ENCODE measurements at places on chromosomes 2 and 18.

- no peak for DNase-seq
These were observed 142.7 kb downstream of the ACKR3 start for GRCh38 chr2:236712304-236712703.

- no peak for DNase-seq
These were observed 211.3 kb downstream of the LOXHD1 start for GRCh38 chr18:46445522-46446313.

DNA sequence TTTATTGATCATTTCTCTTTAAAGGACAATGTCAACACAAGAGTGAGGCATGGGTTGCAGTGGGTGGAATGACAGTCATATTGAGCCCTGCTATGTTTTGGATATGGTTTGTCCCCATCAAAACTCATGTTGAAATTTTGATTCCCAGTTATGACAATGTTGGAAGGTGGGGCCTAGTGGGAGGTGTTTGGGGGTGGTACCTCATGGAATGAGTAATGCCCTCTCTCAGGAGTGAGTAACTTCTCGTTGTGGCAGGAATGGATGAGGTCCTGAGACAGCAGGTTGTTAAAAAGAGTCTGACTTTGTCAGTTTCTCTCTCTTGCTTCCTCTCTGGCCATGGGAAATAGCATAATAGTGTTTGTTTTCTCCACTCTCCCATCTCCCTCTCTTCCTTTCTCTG lies 345.3 kb downstream of the DCC start:
- no peak for DNase-seq

DNA sequence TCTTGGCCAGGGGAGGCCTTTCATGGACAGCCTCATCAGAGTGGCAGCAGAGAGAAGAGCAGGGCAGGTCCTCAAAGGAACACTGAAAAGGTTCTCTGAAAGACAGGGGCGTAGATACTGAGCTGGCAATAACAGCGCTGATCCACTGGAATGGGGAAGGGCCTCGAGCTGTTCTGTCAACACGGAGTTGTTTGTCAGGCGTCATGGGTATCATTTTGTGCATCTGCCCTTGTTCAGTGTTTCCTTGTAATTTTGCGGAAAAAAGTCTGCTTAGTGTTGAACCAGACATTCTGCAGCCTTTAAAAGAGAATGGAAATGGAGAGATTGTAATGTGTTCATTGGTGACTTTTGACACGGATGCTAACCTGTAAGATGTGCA lies 21.5 kb downstream of the AGAP1 start:
- no peak for DNase-seq

DNA sequence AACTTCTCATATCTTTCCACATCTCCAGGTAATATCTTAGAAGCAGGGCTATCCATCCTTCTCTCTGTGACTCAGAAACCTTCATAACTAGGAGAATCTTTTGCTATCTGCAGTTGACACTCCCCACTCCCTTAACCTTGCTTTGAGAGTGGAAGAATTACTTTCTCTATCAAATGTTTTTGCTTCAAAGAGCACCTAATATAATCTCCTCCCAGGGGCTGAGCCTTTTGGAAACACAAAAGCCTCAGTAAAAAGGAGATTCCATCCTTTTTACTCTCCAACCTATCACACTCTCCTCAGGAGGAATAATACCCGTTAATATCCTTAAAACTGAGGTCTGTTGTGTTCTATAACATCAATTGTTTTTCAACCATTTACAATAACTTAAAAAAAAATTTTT lies 94.9 kb upstream of the DNAJC10 start:
- DNase-seq = no peak

DNA sequence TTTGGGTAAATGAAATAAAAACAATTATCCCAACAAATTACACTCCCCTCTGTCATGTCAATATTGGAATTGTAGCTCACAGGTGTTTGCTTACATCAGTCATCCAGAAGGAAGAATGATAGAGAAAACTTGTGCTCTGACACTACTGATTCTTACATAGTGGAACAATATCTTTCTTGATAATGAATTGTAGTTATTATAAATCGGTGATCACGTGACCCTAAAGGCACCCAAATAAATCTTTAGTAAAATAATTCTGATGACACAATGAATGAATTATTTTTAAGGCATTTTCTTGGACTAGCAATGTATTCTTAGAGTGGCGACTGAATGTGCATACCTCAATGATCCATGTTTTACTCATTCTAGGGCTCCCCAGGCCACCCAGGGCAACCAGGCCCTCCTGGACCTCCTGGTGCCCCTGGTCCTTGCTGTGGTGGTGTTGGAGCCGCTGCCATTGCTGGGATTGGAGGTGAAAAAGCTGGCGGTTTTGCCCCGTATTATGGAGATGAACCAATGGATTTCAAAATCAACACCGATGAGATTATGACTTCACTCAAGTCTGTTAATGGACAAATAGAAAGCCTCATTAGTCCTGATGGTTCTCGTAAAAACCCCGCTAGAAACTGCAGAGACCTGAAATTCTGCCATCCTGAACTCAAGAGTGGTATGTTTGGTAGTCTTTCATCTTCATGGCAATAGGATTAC lies 34.5 kb downstream of the COL3A1 start:
- no peak for DNase-seq

- no peak for DNase-seq
These were observed 261.1 kb downstream of the ANAPC1 start for GRCh38 chr2:111622859-111623258.

DNA sequence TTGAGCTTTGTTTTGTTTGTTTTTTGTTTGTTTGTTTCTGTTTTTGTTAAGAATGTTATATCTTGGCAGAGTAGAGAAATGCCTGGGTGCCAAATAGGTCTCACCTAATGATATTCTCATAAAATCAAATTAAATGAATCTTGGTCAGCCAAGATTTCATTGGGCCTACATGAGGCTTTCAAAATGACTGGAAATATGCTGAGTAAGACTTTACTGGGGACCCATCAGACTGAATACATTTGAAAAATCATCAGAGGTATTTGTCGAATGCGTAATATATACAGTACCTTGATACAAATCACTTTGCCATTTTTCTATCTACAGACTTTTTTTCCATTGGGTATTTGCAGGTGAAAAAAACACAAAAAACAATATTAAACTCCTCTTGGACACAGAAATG lies 480.8 kb downstream of the CDH2 start:
- no peak for DNase-seq

GRCh38 chr2:176832086-176832485 lies 380.5 kb upstream of the HNRNPA3 start:
- no peak for DNase-seq

GRCh38 chr2:134396493-134396892 lies 142.6 kb downstream of the MGAT5 start:
- no peak for DNase-seq

DNA sequence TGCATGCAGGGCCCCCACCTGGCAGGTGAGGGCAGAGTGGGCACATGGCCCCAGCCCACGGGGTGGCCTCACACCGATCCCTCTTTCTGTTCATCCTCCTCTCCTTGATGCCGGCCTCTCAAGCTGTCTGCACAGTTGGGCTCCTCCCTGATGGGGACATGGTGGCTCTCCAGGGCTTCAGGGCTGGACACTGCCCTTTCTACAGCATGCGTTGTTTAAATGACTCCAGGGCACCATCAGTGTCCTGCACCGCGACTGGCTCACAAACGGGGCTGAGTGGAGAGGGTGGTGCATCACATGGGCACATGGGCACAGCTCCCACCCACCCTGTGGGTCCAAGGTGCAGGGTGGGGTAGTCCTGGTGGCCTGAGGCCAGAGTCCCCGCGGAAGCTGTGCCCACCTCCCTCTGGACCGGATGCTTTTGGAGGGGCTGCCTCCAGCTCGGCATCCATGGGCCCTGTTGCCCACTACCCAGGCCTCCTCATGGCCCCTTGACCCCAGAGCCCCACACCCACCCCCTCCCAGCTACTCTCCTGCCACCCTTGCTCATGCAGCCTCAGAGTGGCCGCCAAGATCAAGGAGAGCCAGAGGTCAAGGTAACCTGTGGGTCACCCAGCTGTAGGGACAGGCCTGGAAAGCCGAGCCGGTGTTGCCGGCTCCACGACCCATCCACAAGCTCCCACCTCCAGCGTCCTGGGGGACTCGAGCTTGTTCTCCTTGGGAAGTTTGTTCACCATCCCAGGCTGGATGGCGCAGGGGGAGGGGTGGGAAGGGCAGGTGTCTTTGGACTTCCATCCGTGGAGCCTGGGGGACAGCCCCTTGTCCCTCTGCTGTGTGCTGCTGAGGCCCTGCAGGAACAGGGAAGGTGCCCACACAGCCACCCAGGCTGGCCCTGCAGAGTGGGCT lies 12.3 kb upstream of the SNED1 start:
- DNase-seq = no peak

DNA sequence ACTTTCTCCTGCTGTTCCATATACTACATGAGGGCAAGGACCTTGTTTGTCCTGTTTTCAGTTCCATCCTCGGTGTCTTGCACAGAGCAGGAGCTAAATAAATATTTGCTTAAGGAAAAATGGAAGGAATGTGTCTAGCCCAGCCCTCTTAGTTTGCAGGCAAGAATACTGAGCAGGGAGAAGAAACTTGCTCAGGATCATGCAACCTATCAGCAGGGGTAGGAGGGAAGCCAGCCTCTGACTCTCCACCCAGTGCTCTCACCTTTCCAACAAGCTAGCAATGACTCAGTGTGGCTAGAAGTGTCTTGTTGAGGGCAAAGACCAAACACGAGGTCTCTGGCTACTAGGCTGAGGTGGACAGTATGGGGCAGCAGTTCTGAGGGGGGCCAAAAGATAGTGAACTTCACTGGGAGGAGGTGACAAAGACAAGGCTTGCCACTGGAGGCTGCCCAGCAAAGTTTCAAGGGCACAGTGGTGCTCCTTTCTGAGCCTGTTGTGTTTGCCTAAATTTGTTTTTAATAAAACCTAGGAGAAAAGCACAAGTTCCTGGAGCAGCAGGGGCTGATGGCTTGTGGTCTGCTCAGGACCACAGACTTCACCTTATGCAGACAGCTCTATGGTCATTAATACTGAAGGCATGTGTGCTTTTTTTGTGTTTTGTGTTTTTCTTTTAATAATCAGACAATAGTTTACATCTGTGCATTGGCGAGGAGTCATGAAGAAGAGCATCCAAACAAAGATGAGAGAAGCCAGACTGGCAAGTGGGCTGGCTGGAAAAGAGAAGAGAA lies 49.1 kb upstream of the CTAGE1 start:
- no peak for DNase-seq

DNA sequence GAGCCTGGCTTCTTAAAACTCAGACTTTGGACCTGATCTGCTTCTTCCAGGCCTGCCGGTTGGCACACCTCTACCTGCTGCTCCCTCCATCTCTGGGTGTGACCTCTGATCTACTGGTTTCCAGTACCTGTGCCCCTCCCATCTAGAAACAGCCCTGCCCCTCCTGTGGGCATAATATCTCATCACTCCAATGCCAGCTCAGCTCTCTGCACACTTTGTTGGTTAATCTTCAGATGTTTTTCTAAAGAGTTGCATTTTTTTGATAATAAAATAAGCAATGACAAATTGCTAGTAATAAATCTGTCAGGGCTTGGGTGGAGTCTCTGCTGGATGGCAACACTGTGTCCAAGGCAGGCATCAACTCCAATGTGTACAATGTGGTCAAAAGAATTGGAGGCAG lies 89.6 kb upstream of the PPP1CB start:
- DNase-seq = no peak

GRCh38 chr2:170716851-170717598 lies 1.9 kb downstream of the SP5 start:
- DNase-seq = no peak

GRCh38 chr18:48335829-48336228 lies 73.4 kb downstream of the ZBTB7C start:
- no peak for DNase-seq

- DNase-seq = no peak
These were observed 48.1 kb upstream of the SLC1A4 start for GRCh38 chr2:64941143-64941542.

GRCh38 chr2:177123048-177123447 lies 89.5 kb upstream of the HNRNPA3 start:
- no peak for DNase-seq

- DNase-seq = no peak
These were observed 85.1 kb downstream of the LONRF2 start for GRCh38 chr2:100237163-100237562.

- DNase-seq = no peak
These were observed 72.7 kb upstream of the MGAT5 start for GRCh38 chr2:134181219-134181618.

- no peak for DNase-seq
These were observed 257.7 kb downstream of the PTGR3 start for GRCh38 chr18:74951165-74951760.

DNA sequence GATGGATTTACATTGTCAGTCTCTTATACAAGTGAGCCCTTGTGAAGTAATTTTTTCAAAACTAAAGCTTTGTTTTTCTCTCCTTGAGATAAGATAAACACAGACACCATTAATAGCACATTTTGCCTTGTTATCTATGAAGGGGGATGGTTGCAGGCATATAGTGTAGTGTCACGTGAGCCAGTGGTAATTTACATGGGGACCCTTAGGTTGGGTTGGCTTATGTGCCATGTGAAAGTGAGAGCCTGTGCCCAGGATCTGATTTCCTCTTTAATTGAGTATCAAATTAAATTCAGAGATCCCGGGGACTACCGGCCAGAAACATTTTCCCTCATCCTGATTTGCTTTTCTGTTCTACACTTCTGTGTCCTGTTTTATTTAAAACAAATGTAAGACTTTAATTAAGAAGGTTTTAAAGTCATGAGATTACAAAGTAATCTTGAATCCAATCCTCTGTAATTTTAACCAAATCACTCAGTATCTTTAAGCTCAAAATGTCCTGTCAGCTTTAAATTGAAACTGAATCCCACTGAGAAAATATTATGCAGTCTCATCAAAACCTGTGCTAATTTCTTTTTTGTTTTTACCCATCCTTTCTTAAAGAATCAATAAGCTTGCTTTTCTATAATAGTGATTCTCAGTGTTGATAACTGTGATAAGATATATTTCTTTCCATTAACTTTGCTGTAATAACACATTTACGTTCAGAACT lies 63.8 kb downstream of the PTPRM start:
- DNase-seq = no peak

GRCh38 chr2:230919240-230919639 lies 5.8 kb downstream of the GPR55 start:
- DNase-seq = no peak

GRCh38 chr2:181058378-181059269 lies 78.2 kb downstream of the UBE2E3 start:
- peak; percentile 20 for DNase-seq
